Liver (tissue), 10 donors: ENCODE measurements at places on chromosomes 3 and 15.

- no peak for DNase-seq
Measured at GRCh38 chr15:38688761-38689160, 124.1 kb upstream of the RASGRP1 start.

DNA sequence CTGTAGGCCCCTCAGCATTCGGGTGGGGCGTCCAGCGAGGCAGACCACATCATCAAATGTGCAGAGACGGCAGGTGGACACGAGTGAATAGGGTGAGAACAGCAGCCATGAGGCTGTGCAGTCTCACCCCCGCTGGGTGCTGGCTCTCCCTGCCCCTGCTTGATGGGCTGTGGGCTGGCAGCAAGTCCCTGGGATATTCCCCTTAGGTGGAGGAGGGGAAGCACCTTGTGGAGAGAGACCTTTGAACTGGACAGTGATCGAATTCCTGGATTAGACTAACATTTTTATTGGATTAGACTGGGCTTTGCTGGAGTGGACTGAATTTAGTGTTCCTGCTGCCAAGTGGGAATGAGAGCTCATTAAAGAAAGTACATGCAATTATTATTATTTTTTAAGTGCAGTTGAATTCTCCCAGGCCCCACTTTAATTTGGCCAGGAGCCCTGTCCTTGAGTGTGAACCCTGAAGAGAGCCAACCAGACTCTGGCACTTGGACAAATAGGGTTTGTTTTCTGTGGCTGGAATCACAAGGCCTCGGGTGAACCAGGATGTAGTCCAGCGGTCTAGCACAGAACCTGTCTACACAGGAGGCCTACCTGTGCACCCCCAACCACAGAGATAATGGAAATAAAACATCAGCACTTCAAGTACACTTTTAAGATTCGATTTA is 193.1 kb downstream of the ABHD5 start:
- DNase-seq: no peak

DNA sequence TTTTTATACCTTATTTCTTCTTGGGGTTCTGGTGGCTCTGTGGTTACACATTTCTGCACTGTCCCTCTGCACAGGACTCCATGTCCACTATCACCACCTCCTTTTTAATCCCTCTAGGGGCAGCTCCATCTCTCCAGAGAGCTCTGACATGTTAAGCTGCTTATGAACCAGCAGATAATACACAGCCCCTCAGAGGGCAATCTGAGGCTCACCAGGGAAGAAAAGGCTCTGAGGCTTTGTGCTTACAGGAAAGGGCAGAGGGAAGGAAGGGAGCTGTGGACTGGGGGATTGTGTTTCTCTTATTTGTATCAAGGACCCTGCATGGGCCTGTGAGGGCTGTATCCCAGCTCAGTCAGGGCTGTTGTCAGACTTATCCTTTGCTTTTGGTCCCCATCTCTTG is 164.5 kb downstream of the EPHB1 start:
- DNase-seq: no peak

- DNase-seq: no peak
Measured at GRCh38 chr3:72332689-72333088, 515.6 kb downstream of the SHQ1 start.

- no peak for DNase-seq
Measured at GRCh38 chr3:32285891-32286290, 47.4 kb downstream of the CMTM8 start.

- DNase-seq: no peak
Measured at GRCh38 chr3:28243424-28244106, 2.1 kb downstream of the CMC1 start.

DNA sequence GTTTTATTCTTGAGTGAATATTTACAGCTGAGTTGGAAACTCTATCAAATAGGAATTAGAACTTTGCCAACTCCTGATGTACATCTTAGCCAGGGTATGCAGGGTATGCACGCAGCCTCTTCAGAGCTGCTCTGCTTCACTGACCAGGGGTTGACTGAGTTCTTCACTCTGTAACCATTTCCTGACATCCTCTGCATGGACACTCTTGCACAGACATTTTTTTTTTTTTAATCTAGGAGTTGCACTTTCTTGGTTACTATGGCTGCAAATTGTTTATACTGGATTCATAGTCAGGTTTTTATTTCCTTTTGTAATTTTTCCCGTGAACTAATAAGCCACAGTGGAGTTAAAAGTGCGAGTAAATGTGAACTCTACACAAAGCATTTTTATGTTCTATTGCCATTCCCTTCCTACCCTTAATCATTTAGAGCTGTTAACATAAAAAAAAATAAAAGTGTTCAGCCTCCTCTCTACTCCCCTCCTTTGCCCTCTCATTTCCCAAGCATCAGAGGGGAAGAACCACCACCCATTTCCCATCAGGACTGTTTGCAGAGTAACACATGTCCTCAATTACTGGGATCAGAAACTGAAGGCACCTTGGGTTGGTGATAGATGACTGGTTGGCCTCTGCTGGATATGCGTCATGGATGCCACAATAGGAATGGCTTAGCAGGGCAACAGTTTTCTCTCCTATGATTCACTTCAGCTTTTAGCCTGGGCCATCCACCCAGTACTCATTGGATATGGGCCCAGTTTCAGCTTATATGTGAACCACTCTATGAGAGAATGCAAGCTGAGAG is 54.0 kb downstream of the DUT start:
- DNase-seq: no peak

- DNase-seq: no peak
Measured at GRCh38 chr15:94168250-94168649, 63.1 kb upstream of the MCTP2 start.

GRCh38 chr3:86629511-86629910 is 361.4 kb downstream of the VGLL3 start:
- no peak for DNase-seq

DNA sequence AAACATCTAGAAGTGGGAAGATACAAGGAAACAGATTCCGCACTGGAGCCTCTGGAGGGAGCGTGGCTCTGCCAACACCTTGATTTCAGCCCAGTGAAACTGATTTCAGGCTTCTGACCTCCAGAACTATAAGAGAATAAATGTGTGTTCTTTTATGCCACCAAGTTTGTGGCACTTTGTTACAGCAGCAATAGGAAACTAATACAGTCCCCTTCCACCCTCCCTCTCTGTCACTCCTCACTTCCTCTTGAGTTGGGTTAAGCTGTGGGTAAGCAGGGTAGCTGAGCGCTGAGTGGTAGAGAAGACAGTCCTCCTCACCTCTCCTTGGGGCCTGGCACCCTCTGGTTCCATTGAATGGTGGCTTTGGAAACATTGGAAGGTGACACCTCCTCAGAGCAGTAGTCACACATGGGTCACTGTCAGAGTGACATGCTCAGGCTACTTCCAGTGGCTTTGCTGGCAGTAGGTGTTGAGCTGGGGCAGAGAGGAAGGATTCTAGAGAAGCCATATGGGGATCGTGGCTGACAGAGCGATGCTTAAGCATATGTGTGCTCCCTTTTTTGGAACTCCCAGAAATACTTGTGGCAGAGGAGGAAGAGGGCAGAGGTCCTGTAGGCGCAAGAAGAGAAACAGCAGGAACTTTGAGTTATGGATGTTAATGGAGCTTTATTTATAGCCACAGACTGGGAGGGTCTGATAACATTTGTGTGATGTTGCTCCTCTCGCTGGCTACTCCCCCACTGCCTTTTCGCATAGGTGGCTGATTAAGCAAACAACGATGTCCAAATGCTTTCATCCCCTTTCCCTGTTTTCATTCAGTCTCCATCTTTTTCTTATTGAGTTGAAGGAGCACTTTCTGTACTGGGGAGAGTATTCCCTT is 14.8 kb upstream of the HCN4 start:
- DNase-seq: no peak

DNA sequence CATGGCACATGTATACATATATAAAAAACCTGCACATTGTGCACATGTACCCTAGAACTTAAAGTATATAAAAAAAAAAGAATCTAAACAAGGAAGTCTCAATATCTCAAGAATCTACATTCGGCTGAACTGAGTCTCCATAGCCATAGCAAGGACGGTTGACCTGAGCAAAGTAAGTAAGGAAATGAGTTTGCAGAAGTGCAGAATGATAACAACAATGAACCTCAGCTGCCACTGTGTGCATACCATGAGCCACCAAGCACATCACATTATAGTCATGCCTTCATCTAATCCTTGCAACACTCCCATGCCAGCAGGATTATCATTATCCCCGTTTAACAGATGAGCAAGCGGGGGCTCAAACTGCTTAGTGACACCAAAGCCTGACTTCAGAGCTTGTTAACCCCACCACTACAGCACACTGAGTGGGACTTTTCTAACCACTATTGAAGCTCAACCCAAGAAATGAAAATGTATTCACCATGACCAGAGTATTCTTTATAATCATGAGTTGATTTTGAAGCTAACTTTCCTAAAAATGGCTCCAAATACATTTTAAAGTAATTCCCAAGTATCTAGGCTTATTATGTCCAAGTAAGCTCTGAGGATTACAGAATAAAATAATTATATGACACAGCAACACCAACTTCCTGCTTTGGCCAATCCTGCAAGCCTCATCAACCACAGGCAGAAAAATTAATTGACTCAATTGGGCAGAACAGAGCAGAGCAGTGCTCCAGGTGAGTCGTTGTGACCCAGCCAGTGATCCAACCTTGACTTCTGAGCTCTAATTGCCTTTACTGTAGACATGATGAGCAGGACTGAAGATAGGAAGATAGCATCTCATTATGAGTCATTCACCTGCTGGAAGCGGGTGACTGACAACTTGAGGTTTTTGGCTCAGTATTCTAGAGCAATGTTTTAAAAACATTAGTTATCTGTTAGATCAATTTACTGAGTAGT is 47.3 kb upstream of the IL12A start:
- no peak for DNase-seq

GRCh38 chr15:69548395-69549180 is 96.0 kb downstream of the RPLP1 start:
- DNase-seq: no peak

GRCh38 chr15:90234096-90234988 is at the start of gene GDPGP1:
GDPGP1 (plus strand) TSS chr15:90234209; CDS start chr15:90240909, 6,700 bp downstream.
- peak; percentile 96 for DNase-seq

DNA sequence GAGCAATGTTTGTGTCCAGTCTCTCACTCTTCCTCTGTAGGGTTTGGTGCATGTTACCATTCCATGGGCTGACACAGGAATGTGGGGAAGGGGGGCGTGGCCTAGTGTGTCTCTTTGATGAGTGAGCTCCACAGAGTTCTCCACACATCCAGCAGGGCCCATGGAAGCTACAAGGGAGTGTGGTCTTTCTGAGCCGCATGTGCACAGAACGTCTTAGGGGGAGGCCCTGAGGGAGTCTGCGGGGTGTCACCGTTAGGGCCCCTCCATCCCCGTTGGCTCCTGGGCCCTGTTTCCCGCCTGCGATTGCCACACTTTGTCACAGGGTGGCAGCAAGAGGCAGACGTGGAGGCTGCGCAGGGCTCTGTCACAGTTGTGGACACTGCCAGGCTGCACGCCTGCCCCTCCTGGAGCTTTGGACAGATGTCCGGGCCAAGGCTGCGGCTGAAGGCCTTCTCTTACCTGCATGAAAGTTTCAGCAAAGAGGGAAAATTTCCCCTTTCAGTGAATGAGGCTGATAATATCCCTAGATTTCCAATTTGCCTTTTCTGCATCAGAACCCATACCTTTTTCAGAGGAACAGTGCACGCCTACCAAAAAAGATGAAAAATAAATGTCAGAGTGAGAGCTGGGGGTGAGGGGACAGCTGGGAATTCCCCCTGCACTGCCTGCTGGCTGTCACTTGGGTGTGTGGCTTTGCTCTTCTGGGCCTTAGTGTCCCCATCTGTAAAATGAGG is 24.3 kb downstream of the CACNA2D3 start:
- peak; percentile 50 for DNase-seq

- no peak for DNase-seq
Measured at GRCh38 chr3:166897811-166898210, 482.3 kb downstream of the ZBBX start.

- DNase-seq: no peak
Measured at GRCh38 chr15:87764461-87765240, 491.9 kb downstream of the NTRK3 start.

- no peak for DNase-seq
Measured at GRCh38 chr3:191330530-191331048, 263 bp upstream of the UTS2B start.

DNA sequence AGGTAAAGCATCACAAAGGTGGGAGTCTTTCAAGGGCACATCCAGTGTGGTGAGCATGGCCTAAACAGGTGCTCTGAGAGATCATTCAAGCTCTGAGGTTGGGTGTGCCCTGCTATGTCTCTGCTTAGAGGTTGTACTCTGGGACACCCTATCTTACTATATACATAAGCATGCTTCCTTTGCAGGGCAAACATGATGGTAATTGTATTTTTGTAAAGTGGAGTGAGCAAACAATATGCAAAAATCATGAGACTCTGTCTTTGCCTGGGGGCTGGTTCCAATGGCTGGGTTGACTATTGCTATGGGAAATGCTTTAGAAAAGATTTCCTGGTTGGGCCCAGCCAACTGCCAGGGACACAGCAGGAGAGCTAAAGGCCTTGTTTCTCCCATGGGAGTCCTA is 315.1 kb upstream of the TLE3 start:
- DNase-seq: no peak

- DNase-seq: no peak
Measured at GRCh38 chr3:181921220-181921619, 209.5 kb downstream of the SOX2 start.

DNA sequence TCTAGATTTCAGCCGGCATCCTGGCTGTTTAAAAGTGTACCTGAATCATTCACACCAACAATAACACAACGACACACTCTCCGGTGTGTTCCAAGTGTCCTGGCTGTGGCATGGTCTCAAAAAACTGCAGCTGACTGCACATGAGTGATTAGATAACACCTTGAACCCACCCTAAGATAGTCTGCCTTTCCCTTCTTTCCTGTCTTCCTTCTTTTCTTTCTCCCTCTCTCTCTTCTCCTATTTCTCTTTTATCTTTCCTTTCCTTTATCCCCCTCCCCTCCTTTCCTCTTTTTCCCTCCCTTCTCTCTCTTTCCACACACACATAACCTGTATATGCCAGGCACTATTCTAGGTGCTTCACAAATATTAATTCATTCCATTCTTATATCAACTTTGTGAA is 1.2 kb upstream of the FAH start:
- no peak for DNase-seq

GRCh38 chr15:66390678-66391077 is 4.0 kb downstream of the MAP2K1 start:
- no peak for DNase-seq

DNA sequence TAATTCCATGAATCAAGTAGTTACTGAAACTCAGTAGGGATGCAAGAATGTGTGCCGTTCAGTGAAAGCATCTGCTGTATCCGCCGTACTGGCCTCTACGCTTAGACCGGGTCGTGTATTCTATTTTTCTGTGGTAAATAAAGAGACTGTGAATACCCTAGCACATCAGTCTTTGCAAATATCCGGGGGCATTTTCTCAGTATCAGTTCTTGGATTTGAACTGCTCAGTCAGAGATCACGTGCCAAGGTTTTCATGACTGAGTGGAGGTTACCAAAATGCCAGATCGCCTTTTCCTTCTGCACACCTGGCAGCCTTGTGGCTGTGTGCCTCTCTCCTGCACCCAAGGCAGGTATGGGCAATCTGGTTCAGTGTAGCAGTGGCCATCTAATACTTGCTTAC is 377.0 kb downstream of the OCA2 start:
- DNase-seq: no peak
